ENCODE measurements at places on chromosomes 12 and 14.

- H3K27me3 ChIP-seq, result no peaks in the 10 kb centered on the region
- H3K4me3 ChIP-seq, result peak overlapping the region; percentile 92
- H3K36me3 ChIP-seq, result peaks cover 2% of the 10 kb centered on the region
- no peaks in the 10 kb centered on the region for H3K4me1 ChIP-seq
Observed at GRCh38 chr14:60722107-60722356, 2.1 kb downstream of the SIX4 start.

DNA sequence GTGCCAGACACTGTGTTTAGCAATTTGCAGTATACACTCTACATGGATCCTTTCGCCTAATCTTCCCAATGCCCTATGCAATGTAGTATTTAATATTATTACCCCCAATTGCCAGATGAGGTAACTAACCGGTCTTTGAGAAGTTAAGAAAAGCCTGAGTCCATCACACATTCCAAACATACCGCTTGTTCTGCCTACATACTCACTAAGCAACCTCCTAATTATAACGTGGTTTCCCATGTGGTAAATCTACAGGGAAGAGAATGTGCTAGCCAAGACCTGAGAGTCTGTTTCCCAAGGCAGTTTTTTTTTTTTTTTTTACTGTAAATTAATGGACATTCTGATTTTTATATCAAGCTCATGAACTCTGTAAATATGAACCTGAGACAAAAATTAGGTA, 37.2 kb downstream of the ATP2B1 start:
- H3K4me1 ChIP-seq, result no peaks in the 10 kb centered on the region
- H3K27ac ChIP-seq, result no peak overlapping the region
- peak; percentile 27 for DNase-seq
- no peaks in the 10 kb centered on the region for H3K36me3 ChIP-seq

GRCh38 chr12:12548713-12549112, 13.9 kb downstream of the DUSP16 start:
- no peaks in the 10 kb centered on the region for H3K36me3 ChIP-seq
- no peak for DNase-seq
- H3K27ac ChIP-seq, result no peak overlapping the region
- no peak overlapping the region for H3K4me3 ChIP-seq
- H3K27me3 ChIP-seq, result no peaks in the 10 kb centered on the region
- no peaks in the 10 kb centered on the region for H3K4me1 ChIP-seq

DNA sequence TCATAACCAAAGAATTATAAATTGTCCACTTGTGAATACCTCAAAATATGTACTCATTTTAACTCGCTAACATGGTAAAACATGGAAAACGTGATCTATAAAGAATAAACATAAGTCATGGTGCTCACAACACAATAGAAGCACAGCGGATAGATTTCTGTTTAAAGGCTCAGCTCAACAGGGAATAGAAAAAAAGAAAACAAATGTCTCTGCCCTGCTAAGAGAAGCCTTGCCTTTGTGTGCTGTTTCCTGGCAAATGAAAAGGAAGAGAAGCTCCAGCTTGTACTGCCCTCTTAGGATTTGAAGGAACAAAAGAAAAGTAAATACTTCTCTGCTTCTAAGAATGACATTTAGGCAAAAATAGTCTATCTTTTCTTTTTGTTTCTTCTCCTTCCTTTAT, 121.0 kb upstream of the KRR1 start:
- no peaks in the 10 kb centered on the region for H3K27me3 ChIP-seq
- peak; percentile 36 for DNase-seq
- H3K4me3 ChIP-seq, result no peak overlapping the region
- H3K4me1 ChIP-seq, result peaks cover 5% of the 10 kb centered on the region

DNA sequence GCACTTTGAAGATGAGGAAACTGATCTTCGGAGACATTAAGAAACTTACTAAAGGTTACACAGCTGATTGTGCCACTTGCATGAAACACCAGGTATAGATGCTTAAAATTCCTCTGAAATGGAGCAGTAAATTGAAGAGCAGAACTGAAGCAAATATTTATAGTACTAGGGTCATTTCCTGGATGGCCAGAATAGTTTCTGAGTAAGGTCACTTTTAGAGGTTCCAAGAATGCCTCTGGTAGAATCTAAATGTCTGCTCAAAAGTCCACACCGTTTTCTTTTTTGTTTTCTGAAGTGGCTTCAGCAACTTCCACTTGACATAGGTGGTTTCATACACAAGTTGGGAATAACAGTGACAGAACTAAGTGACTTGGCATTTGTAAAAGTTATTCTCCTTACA, 19.4 kb downstream of the TPH2 start:
- no peaks in the 10 kb centered on the region for H3K27me3 ChIP-seq
- H3K4me3 ChIP-seq, result no peak overlapping the region
- DNase-seq, result peak; percentile 66
- no peaks in the 10 kb centered on the region for H3K36me3 ChIP-seq

DNA sequence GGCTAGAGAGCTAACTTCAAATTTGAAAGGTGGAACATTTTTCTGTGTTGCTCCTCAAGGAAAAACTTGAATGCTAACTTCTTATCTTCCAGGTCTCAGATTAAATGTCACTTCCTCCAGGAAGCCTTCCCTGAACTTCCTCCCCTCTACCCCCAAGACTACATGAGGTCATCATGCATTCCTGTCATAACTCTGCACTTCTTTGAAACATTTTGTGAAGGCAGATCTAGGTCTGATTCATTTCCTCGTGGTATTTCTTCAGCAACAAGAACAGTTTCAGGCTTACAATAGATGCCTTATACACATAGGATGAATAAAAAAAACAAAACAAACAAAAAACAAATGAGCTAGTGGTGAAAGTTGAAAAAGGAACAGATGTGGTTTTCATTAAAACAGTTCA, 97.1 kb upstream of the SRRM4 start:
- H3K36me3 ChIP-seq, result no peaks in the 10 kb centered on the region
- H3K27ac ChIP-seq, result no peak overlapping the region
- no peaks in the 10 kb centered on the region for H3K4me1 ChIP-seq
- no peak for DNase-seq

DNA sequence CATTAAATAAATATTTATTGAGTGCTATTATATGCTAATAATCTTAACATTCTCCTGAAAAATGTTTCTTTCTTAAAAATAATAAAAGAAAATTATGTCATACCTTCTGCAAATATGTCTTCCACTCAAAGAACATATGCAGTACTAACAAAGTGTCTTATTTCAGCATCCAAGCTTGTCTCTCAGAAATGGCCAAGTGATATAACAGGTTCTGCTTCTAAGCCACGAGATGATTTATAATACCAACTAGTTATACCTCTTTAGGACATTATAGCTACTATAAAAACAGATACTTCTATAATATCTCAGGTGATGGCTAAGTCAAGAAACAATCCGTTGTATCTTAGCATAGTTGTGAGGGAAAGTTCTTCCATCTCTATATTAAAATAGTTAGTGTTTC, 128.1 kb upstream of the ARID2 start:
- no peaks in the 10 kb centered on the region for H3K4me1 ChIP-seq
- H3K27ac ChIP-seq, result no peak overlapping the region
- no peak for DNase-seq
- H3K36me3 ChIP-seq, result no peaks in the 10 kb centered on the region

- H3K4me1 ChIP-seq, result no peaks in the 10 kb centered on the region
- H3K27me3 ChIP-seq, result no peaks in the 10 kb centered on the region
- no peak overlapping the region for H3K4me3 ChIP-seq
- H3K27ac ChIP-seq, result no peak overlapping the region
- DNase-seq, result no peak
- H3K36me3 ChIP-seq, result no peaks in the 10 kb centered on the region
Observed at GRCh38 chr14:84922370-84922769, 607.6 kb upstream of the FLRT2 start.

- H3K27ac ChIP-seq, result no peak overlapping the region
- H3K27me3 ChIP-seq, result no peaks in the 10 kb centered on the region
- no peaks in the 10 kb centered on the region for H3K36me3 ChIP-seq
- H3K4me3 ChIP-seq, result no peak overlapping the region
- no peaks in the 10 kb centered on the region for H3K4me1 ChIP-seq
Observed at GRCh38 chr12:91562476-91562875, 379.9 kb upstream of the DCN start.

- H3K27ac ChIP-seq, result no peak overlapping the region
- peak; percentile 17 for DNase-seq
- H3K36me3 ChIP-seq, result no peaks in the 10 kb centered on the region
- no peak overlapping the region for H3K4me3 ChIP-seq
- no peaks in the 10 kb centered on the region for H3K27me3 ChIP-seq
- H3K4me1 ChIP-seq, result no peaks in the 10 kb centered on the region
Observed at GRCh38 chr12:22018860-22019259, 27.2 kb upstream of the CMAS start.

DNA sequence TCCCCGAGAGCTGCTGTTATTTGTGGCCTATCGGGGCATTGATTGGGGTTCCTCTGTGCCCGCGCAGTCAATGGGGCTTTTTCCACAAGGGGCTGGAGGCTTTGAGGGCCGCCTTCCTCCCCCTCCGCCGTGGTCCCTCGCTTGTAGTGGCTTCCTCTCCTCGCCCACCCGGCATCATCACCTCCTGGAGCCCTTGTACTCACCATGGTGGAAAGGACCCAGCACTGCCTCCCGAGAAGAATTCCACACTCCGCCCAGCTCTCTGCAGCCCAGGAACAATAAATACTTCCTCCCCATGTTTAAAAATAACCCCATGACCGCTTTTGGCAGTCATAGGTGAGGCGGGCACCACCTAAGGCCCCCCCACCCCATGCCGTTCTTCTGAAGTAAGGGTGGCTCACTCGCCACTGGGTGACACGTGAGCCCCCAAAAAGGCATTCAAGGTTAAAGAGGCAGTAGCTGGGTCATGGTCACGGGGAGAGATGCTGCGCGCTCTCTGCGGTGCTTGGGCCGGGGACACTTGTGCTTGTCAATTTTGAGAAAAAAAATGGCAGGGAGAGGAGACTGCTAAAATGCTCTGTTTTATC, at the start of gene MYL2:
Gene MYL2 (minus strand): TSS at position 256 of the 587 bp plus-strand sequence. CDS start 50 bp downstream, at position 206.
- H3K27me3 ChIP-seq, result no peaks in the 10 kb centered on the region
- DNase-seq, result no peak
- H3K4me3 ChIP-seq, result no peak within 1 kb of the TSS
- H3K4me1 ChIP-seq, result no peaks in the 10 kb centered on the region
- no peak within 1 kb of the TSS for H3K27ac ChIP-seq

GRCh38 chr12:27453421-27453820, 6.9 kb downstream of the SMCO2 start:
- peak; percentile 28 for DNase-seq
- no peaks in the 10 kb centered on the region for H3K36me3 ChIP-seq
- no peaks in the 10 kb centered on the region for H3K27me3 ChIP-seq
- H3K4me3 ChIP-seq, result no peak overlapping the region
- H3K27ac ChIP-seq, result no peak overlapping the region
- H3K4me1 ChIP-seq, result no peaks in the 10 kb centered on the region

- H3K4me3 ChIP-seq, result no peak overlapping the region
- H3K27me3 ChIP-seq, result no peaks in the 10 kb centered on the region
- H3K4me1 ChIP-seq, result no peaks in the 10 kb centered on the region
- no peak for DNase-seq
- H3K27ac ChIP-seq, result no peak overlapping the region
Observed at GRCh38 chr12:113888435-113888834, 77.7 kb downstream of the RBM19 start.

- no peak overlapping the region for H3K4me3 ChIP-seq
- H3K27me3 ChIP-seq, result no peaks in the 10 kb centered on the region
- no peak overlapping the region for H3K27ac ChIP-seq
- DNase-seq, result no peak
Observed at GRCh38 chr12:121511916-121512315, 68.9 kb downstream of the KDM2B start.

DNA sequence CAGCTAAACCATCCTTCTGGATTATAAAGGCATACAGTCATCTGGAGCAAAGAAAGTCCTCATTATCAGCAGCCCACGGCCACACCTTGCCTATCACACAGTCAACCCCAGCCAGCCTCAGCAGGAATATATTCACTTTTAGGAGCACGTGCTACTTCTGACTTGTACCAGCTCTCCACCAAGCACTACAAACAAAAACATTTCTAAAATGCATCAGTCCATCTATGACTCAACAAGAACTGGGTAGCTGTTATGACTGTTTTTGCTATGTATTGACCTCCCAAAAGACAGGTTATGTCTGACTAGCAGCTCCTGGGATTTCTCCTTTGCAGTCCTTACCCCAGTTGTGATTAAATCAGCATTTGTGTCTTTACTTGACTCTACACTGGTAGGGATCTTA, 31.2 kb downstream of the NUAK1 start:
- H3K27ac ChIP-seq, result no peak overlapping the region
- H3K36me3 ChIP-seq, result no peaks in the 10 kb centered on the region
- H3K4me1 ChIP-seq, result peaks cover 9% of the 10 kb centered on the region
- no peak overlapping the region for H3K4me3 ChIP-seq

DNA sequence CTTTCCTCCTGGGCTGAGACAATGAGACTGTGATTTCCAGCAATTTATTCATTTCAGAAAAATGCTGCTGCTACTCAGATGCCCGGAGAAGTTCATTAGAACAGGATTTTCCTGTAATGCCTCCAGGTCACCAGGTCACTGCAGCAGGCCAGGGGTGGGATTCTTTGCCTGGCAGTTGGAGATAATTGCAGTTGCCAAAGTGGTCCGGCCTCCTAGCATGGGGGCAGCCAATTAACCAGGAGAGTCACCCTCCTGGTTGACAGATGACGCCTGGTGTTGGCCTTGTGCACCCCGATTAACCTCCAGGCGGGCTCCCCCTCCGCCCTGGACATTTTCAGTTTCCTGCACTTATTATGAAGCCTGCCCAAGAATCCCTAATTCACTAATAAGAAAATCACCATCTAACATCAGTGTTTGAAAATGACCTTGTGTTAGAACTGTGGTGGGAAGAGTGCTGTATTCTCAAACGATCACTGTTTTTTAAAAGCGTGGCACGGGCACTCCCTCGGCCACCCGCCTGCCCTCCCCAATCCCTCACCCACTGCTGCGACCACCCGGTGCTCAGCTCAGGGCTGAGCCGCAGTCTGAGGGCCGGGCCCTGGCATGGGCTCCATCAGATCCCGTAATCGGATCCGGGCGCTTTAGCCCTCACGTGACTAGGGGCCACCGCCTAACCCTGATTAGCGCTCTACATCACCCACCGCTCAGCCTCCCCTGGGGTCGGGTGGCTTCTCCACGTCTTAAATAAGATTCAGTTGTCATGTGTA, 12.9 kb downstream of the RIMBP2 start:
- no peaks in the 10 kb centered on the region for H3K27me3 ChIP-seq
- DNase-seq, result no peak
- no peaks in the 10 kb centered on the region for H3K4me1 ChIP-seq

- H3K4me3 ChIP-seq, result no peak overlapping the region
- H3K27me3 ChIP-seq, result no peaks in the 10 kb centered on the region
- no peak for DNase-seq
- no peak overlapping the region for H3K27ac ChIP-seq
- H3K4me1 ChIP-seq, result no peaks in the 10 kb centered on the region
Observed at GRCh38 chr14:34640826-34641225, 10.9 kb upstream of the SNX6 start.

DNA sequence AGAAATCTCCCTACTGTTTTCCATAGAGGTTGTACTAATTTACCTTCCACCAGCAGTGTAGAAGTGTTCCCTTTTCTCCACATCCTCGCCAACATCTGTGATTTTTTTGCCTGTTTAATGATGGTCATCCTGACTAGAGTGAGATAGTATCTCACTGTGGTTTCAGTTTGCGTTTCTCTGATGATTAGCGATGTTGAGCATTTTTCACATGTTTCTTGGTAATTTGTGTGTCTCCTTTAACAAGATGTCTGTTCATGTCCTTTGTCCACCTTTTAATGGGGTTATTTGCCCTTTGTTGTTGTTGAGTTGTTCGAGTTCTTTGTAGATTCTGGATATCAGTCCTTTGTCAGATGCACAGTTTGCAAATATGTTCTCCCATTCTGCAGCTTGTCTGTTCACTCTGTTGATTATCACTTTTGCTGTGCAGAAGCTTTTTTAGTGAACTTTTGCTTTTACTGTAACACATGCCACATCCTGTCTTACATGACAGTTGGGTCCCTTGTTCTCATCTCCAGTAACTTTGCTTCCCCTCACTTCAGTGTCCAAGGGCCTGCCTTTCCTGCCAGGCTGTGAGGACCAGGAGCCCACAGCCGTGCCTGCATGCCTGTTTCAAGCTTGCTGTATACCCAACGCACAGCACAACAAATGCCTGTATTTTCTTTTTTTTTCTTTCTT, 64.9 kb downstream of the SPRING1 start:
- no peaks in the 10 kb centered on the region for H3K36me3 ChIP-seq
- no peak for DNase-seq
- H3K27me3 ChIP-seq, result no peaks in the 10 kb centered on the region
- H3K4me1 ChIP-seq, result no peaks in the 10 kb centered on the region
